Hindlimb muscle (tissue), 1 donor: ENCODE measurements at places on chromosomes 2 and 18.
A peak's percentile ranks its signal among the peaks of the same experiment; 100 is the strongest.

GRCh38 chr2:5121642-5122041 lies 570.5 kb upstream of the SOX11 start:
- no peak for DNase-seq

DNA sequence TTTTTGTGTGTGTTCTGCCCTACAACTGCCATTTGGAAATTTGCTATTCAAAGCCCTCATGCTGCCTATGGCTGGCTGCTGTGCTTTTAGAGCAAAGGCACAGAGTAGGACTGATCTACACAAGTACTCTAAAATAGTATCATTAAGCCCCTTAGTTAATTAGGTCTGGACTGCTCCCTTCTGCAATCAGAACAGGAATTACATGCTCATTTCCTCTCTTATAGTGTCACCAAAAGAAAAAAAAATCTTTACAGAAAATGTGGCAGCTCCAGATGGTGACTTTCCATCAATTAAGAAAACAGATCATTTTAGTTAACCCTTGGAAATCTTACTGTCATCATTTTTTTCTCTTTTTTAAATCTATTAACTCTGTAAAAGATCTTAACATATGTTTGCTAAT lies 337.5 kb downstream of the RIT2 start:
- no peak for DNase-seq

DNA sequence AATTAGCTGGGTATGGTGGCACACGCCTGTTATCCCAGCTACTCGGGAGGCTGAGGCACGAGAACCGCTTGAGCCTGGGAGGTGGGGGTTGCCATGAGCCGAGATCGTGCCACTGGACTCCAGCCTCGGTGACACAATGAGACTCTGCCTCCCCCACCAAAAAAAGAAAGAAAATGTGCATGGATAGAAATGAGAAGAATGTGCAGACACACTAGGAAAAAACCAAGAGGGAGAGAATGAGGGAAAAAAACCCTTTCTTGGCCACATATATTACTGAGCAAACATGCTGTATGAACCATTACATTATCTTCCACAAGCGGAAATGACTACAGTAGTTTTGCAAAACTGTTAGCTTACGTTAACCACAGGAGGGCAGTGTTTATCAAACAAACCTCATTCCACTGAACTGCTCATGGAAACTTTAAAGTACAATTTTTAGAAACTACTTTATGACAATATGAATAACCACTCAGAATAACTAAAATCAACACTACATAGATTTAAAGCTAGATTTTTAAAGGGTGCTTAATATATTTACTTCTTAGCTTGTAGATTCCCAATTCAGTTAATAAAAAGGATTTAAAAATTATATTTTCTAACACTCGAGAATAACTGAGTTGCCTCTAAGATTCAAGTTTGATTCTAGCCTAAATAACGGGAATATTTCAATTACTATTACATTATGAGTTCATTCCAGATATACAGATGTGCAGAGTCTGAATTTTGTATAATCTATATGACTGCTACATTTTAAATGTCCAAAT lies 26.4 kb downstream of the ASXL2 start:
- DNase-seq, result peak; percentile 60

GRCh38 chr2:129233166-129233565 lies 746.3 kb upstream of the RAB6C start:
- DNase-seq, result no peak

GRCh38 chr2:62713837-62714236 lies 8.3 kb downstream of the EHBP1 start:
- no peak for DNase-seq

DNA sequence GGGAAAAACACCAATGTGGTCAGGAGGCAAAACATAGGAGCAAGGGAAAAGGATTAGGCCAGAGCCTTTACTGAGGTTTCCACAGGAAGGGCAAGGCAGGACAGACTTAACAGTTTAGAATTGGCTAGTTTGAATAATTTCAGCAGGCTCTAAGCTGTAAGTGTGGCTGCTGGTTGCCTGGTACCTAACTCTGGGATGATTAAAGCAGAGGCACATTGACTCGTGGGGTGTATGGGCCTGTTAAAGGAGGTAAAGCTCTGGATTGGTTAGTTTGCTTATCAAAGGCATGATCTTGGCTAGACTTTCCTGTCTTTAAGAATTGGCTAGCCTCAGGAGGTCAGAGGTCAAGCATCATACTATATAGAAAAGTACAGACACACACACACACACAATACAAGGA lies 132.6 kb downstream of the SPAG16 start:
- DNase-seq, result no peak

GRCh38 chr2:183117226-183117625 lies 7.0 kb upstream of the NUP35 start:
- DNase-seq, result no peak

DNA sequence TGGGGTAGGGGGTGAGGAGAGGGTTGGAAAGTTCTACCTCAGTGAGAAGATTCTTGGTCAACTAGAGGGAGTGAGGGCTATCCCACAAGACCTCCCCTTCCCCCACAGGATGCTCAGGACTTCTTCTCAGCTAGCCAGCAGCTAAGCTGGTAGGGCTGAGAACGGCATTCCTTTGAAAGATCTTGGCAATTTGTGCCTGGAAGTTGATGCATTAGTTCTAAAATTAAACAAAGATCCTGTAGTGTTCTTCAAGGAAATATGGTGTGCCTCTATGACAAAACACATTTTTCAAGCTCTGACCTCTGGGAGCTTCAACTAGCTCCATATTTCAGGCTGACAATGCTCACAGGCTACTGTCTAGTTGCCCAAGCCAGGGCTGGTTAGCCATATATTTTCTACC lies 2.3 kb downstream of the LYPD1 start:
- DNase-seq, result no peak

- DNase-seq, result no peak
Measured at GRCh38 chr18:10487154-10487553, 32.7 kb downstream of the APCDD1 start.

- no peak for DNase-seq
Measured at GRCh38 chr2:48116497-48116896, 210.2 kb upstream of the FBXO11 start.
